ENCODE measurements at places on chromosomes 7 and 10.

GRCh38 chr10:123132576-123133477 lies 2.9 kb upstream of the HMX3 start:
- no peak for DNase-seq

DNA sequence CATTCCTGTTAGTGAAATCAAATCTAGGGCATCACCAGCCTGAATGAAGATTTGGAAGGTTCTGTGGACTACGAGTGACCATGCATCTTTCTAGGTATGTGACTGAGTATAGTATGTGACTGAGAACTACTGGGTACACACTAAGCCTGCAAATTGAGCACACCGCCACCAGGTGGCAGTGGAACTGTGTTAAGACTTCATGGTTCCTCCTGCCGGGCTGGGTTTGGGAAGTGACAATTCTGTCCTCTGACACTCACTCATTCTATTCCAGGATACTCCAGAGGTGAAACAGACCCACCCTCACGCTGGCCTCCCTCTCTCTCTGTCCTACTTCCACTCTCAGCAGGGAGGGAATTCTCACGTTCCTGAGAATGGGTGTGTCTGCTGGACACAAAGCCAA lies 84.0 kb upstream of the TMEM248 start:
- peak; percentile 68 for DNase-seq

DNA sequence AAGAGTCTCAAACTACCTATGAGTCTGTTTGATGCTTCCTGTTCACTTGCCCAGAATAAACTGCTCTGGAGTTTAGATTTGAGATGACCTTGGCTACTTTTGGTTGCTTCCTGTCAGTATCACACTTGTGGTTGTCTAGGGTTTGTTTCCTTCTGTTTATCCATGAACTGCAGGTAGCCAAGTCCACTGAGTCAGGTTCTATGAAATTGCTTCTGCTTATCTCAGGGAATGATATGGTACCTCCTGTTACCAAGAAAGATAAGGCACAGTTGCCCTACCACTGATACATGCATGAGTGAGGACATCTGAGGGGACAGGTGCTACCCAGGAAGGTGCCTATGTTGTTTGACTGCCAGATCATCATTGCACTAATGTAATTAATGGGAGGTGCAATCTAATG lies 15.8 kb upstream of the EEPD1 start:
- DNase-seq = no peak

DNA sequence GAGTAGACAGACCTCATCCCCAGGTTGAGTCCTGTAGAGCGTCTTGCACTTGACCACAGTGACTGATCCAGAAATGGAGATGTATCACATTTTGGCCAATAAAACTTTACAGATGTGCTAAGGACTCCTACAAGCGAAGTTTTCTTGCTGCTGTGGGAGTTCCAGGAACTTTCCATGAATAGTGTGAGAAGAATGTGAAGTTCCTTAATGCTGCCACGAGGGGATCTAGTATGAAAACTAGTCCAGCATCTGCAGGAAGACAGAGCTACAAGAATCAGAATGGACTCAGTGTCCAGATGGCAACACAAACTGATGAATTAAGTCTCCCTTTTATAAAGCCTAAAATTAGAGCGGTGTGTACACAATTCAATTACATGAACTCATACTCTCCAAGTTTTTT lies 14.8 kb upstream of the LSM8 start:
- no peak for DNase-seq

DNA sequence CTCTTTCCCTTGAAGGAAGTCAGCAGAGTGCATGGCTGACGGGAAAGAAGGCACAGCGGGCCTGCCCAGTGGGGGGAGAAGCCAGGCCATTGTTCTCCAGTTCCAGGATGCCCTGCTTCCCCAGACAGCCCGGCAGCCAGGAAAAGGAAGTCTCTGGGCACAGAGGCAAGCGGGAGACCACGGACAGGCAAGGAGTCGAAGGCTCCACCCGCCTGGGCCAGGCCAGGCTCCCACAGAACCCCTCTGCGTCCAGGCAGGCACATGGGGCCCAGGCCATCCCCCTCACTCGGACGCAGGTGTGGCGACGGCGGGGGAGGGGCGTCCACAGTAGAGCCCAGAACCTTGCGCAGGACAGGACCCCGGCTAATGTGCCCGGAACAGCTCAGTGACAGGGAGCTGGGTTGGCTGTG lies 8.7 kb downstream of the GPR146 start:
- DNase-seq = no peak

DNA sequence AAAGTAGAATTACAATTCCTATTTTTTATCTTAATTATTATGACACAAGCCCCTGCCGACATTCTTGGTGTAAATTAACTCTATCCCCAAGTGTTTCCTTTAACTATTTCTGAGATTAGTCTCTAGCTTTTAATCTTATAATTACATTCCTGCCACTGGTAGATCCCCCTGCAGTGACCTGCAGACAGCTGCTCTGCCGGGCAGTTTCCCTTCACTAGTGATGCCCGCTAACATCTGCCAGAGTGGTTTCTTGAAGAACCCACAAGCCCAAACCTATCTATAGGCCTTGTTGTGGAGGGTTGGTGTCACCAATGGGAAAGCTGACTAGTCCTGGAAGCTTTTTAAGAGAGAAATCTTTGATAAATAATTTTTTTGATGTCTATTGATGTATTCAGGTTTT lies 50.0 kb downstream of the ADAM22 start:
- DNase-seq = no peak

- no peak for DNase-seq
These were observed 207.5 kb downstream of the CUX1 start for GRCh38 chr7:102024769-102025391.

DNA sequence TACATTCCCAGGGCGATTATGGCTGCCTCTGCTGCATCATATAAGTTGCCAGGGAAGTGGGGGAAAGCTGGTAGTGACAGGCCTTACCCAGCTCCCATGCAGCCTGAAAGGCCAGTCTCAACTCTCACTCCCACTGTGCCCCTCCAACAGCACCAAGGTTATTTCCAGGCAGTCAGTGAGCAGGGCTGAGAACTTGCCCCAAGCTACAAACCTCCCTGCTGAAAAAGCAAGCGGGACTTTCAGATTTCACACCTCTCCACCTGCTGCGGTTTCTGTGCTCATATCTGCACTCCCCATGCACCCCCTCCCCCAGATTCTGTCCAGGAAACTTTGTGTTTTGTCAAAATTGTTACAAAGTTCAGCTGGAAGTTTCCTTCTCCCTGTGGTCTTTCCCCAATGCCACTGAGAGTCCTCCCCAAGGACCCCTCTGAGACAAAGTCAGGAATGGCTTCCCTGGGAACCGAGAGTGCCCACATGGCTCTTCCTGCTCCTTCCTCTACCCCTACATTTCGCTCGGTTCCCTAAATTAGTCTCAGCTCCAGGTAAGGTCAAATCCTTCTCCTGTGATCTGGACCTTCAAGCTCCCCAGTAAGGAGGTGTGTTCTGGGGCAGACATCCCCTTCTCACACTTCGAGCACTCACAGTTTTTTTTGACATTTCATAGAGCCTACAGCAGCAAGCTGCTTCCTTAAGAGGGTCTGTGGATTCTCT lies 25.3 kb upstream of the WNT2 start:
- no peak for DNase-seq

GRCh38 chr10:120477743-120478141 lies 20.7 kb downstream of the PLPP4 start:
- DNase-seq = no peak

DNA sequence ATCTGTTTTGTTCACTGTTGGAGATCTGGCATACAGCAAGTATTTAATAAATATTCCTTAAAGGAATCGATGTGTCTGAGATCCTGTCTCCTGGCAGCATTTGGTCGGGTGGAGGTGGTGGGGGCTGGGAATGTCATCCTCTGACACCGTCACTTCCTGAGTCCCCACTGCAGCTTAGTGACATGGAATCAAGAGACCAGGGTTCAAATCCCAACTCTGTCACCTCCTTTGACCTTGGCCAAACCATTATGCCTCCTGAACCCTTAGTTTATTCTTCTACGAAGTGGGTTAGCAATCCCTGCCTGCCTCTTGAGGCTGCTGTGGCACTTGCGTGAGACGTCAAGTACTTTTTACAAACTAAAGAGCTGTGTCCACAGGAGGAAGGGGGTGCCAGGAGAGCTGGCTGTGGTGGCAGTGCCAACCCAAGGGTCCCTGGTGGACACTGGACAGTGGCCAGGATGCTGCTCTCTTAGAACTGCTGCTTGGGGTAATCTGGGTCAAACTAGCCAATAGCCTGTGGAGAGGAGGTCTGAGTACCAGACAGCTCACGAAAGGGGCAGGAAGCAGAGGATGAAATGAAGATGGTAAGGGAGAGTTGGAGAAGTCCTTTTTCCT lies 8.0 kb upstream of the ZMIZ1 start:
- no peak for DNase-seq

- no peak for DNase-seq
These were observed 454.5 kb upstream of the SEMA3D start for GRCh38 chr7:85641331-85641730.

- no peak for DNase-seq
These were observed 8.6 kb downstream of the EVX1 start for GRCh38 chr7:27251136-27251651.

- DNase-seq = no peak
These were observed 105.1 kb upstream of the ADCY1 start for GRCh38 chr7:45469103-45469502.

GRCh38 chr7:10939911-10940703 lies 33.6 kb upstream of the PHF14 start:
- DNase-seq = peak; percentile 71

DNA sequence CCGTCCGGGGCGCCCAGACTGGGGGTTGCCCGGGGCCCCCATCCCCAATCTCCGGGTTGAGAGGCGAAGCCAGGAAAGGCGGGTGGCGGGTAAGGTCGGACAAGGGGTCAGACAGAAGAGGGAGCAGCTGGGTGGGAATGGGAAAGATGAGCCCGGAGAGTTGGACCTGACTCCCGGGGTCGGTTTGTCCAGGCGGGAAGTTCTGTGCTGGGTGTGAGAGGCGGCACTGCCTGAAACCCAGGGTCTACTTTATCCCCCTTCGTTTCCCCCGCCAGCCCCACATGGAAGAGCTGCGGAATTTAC lies 675 bp downstream of the SLC4A2 start:
- no peak for DNase-seq

DNA sequence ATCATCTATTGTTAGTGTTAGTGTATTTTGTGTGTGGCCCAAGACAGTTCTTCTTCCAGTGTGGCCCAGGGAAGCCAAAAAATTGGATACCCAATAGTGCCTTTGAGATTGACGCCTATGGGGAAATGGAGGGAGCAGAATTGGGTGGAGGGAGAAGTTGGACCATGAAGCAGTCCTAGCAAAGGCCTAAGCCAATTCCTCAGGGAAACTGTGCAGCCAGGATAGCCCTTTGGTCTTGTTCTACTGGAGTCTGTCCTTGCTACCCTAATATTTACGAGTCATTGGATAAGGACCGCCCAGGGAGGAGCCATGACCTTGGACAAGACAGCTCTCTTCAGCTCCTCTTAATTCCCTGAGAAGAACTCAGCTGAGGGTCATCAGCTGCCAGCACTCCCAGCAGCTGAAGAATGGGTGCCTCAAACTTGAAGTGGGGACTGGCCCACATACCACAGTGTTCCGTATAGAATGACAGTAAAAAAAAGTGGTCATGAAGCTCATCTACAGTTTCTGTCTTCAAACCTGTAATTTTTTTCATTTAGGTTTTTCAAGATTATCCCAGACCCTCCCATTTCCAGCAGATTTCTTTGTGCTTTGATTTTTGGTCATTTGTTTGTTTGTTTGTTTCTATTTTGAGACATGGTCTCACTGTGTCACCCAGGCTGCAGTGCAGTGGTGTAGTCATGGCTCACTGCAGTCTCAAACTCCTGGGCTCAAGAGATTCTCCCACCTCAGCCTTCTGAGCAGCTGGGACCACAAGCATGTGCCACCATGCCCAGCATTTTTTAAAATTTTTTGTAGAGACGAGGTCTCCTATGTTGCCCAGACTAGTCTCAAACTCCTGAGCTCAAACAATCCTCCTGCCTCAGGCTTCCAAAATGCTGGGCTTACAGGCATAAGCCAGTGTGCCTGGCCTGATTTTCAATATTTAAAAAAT lies 81.2 kb downstream of the C1GALT1 start:
- no peak for DNase-seq

GRCh38 chr7:72053292-72053691 lies 358.8 kb downstream of the CALN1 start:
- DNase-seq = no peak

DNA sequence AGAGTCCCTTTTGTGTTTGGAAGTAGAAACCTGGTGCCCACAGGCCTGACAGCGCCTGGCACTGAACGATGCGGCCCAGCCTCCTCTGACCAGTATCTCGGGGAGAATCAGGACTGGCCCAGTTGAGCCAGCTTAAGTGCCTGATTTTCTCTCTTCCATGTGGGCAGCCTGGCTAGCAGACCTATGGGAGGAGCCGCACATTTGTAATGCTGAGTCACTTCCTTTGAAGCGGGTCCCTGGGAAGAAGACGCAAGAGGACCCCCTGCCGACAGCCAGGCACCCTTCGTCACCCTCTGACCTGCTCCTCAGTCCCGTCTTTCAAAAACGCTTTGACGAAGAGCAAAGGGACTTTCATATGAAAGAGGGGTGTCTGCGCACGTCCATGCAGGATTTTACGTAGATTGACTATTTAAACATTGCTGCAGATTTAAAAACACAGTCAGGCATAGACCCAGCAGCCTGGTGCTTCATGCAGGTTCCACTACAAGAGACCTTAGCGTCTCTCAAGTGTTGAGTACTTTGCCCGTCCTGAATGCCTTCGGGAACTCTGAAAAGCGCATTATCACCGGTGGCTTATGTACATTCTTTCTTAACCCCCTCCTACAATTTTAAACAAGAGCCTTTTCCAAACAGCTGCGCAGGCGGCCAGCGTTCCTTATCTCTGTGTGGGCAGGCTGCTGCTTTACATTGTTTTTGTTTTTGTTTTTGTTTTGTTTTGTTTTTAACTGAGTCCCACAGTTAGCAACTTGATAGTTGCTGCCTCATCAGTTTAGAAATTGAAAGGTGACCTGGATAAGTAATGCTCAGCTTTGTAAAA lies 36.5 kb upstream of the AP5Z1 start:
- DNase-seq = no peak

DNA sequence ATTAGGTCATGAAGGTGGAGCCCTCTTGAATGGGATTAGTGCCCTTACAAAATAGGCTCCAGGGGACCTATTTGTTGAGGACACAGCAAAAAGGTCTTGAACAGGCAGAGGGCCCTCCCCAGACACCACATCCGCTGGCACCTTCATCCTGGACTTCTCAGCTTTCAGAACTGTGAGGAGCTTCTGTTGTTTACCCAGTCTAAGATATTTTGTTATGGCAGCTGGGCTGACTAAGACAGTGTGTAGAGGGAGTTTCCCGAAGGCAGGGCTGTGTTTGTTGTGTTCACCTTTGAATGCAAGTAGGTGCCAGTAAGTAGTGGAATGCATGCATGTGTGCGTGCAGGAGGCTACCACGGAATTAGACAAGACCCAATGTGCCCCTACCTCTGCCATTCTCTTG lies 106.7 kb downstream of the PTPRE start:
- no peak for DNase-seq

- DNase-seq = no peak
These were observed 74.2 kb downstream of the RAB18 start for GRCh38 chr10:27578316-27578715.

- DNase-seq = no peak
These were observed 17.3 kb downstream of the NRAP start for GRCh38 chr10:113646336-113647201.

GRCh38 chr10:10798102-10798863 lies 219.4 kb upstream of the CELF2 start:
- DNase-seq = no peak

Data from iPS DF 6.9 (cell line).